ENCODE measurements at places on chromosomes 4 and X.

DNA sequence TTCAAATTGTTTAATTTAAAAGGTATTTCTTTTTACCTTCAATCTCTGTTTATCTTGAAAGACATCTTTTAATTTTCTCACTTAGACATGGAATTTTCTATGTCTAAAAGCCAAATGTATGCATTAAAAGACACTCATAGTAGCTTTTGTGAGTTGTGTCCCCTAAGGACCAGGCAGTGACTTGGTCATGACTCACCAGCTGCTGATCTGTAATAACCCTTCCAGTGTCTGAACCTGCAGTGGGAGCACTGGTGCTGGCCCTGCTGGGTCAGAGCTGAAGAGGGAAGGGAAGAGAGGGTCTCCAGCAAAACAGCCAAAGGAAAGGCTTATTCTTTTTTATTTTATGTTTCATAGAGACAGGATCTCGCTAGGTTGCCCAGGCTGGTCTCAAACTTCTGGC lies 31.1 kb upstream of the SH3D19 start:
- no peak for DNase-seq

DNA sequence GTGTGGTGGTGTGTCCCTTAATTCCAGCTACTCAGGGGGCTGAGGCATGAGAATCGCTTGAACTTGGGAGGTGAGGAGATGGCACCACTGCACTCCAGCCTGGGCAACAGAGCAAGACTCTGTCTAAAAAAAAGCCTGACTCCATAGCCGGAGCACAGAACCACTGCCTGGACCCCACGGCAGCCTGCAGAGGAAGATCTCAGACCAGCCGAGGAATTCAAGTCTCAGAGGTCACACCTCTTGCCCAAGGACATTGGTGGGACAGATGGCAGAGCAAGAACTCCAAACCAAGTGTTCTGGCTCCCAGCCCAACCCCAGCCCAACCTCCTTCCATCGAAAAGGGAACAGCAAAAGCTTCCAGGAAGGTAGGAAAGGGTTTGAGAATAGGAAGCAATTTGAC lies 70.8 kb downstream of the SMIM20 start:
- no peak for DNase-seq

- no peak for DNase-seq
These were observed 502.1 kb upstream of the IGFBP7 start for GRCh38 chr4:57612279-57612678.

- DNase-seq, result no peak
These were observed 47.6 kb downstream of the MID1IP1 start for GRCh38 chrX:38848671-38849455.

- DNase-seq, result no peak
These were observed 139.3 kb downstream of the RNF150 start for GRCh38 chr4:140994015-140994414.

- DNase-seq, result no peak
These were observed 292.0 kb downstream of the DTHD1 start for GRCh38 chr4:36573441-36573840.

- no peak for DNase-seq
These were observed 356.5 kb downstream of the PDGFC start for GRCh38 chr4:156615066-156615531.

GRCh38 chrX:125378770-125379169 lies 59.1 kb downstream of the TEX13C start:
- no peak for DNase-seq

DNA sequence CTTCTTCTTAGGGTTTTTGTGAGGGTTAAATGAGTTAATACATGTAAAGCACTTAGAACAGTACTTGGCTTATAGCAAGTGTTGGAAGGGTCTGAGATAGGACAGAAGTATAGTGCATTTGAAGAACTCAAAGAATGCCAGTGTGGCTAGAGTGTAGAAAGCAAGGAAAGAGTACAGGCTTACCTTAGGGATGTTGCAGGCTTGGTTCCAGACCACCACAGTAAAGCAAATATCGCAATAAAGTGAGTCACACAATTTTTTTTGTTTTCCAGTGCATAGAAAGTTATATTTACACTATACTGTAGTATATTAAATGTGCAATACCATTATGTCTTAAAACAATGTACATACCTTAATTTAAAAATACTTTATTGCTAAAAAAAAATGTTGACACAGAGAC lies 41.3 kb downstream of the KIF4A start:
- no peak for DNase-seq

GRCh38 chrX:12026481-12026880 lies 111.8 kb upstream of the FRMPD4 start:
- DNase-seq, result no peak

GRCh38 chrX:72372735-72373134 lies 67.0 kb upstream of the CITED1 start:
- DNase-seq, result no peak

- no peak for DNase-seq
These were observed 709.8 kb upstream of the HS3ST1 start for GRCh38 chr4:12138488-12138887.

DNA sequence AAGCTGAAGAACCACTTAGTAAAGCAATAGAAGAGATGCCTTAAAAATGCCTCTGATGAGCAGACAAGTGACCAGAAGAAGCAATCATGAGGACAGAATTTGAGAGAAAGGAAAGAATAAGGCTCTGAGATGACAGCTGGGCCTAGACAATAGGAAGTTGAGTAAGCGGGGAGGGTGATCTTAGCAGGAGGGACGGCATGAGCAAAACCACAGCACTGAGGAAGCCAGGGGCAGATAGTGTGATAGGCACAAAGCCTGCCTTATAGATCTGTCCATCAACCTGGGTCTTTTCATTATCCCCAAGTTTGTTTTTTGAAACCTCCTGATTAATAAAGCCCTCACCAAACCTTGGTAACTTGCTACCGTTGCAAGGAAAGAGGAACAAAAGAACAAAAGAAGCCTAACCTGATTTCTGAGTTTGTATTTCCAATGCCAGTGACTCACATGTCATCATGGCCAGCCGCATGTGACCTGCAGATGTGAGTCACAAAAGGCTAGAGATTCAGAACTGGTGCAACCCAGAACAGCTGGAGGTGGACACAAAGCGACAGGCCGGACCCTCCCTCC lies 55.7 kb upstream of the PPARGC1A start:
- DNase-seq, result no peak

GRCh38 chr4:6674500-6675149 lies 19.1 kb upstream of the S100P start:
- peak; percentile 62 for DNase-seq

DNA sequence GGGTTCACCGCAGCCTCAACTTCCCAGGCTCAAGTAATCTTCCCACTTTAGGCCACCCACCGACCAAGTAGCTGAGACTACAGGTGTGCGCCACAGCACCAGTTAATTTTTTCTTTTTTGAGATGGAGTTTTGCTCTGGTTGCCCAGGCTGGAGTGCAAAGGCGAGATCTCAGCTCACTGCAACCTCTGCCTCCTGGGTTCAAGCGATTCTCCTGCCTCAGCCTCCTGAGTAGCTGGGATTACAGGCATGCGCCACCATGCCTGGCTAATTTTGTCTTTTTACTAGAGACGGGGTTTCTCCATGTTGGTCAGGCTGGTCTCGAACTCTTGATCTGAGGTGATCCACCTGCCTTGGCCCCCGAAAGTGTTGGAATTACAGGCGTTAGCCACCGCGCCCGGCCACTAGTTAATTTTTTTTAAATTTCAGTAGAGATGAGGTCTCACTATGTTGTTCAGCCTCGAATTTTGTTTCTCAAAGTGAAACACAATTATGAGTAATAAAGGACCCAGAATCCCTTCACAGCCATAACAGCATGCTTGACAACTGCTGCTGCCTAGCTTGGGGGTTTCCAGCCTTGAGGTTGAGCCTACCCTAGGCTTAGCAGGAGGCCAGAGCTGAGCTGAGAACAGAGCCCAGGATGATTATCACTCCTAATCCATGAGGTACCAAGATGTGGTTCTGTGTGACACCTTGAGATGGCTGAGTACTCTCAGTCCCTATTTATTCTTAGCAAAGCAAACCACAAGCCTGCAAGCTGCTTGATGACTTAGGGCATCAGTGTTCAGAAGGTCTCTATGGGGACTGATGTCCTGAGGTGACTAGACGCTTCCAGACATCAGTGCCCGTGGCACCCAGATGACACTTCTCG lies 41.6 kb upstream of the NKRF start:
- no peak for DNase-seq

GRCh38 chr4:184359888-184360287 lies 114.5 kb downstream of the IRF2 start:
- DNase-seq, result no peak

- DNase-seq, result no peak
These were observed 16.6 kb upstream of the HPGDS start for GRCh38 chr4:94359221-94359620.

- DNase-seq, result no peak
These were observed 44.9 kb downstream of the SPATA18 start for GRCh38 chr4:52096048-52096447.

- no peak for DNase-seq
These were observed 189.5 kb upstream of the ANKRD50 start for GRCh38 chr4:124902001-124902515.
